ENCODE measurements at places on chromosomes 2 and 18.

GRCh38 chr2:231800493-231801091, 14.3 kb downstream of the COPS7B start:
- DNase-seq = no peak

GRCh38 chr2:106534471-106534870, 47.3 kb downstream of the CD8B2 start:
- DNase-seq = no peak

GRCh38 chr2:56015711-56016115, 92.1 kb upstream of the EFEMP1 start:
- no peak for DNase-seq

GRCh38 chr18:34746614-34747013, 36.5 kb downstream of the DTNA start:
- no peak for DNase-seq

GRCh38 chr2:171803757-171804156, 90.3 kb downstream of the SLC25A12 start:
- DNase-seq = no peak

GRCh38 chr2:200735061-200735460, 76.6 kb upstream of the BZW1 start:
- peak; percentile 77 for DNase-seq

DNA sequence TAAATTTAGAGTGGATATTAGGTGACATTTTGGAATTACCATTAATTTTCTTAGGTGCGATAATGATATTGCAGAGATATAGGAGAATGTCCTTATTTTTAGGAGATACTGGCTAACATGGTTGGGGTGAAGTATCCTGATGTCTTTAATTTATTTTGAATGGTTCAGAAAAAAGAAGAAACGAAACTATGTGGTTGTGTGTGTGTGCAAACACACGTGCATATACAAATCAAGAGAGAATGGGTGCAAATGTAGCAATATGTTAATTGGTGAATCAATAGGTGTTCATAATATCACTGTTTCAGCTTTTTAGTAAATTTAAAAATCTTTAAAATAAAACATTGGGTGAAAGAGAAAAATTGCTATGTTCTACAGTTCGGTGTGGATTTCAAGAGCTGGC, 140.9 kb downstream of the DIS3L2 start:
- no peak for DNase-seq

DNA sequence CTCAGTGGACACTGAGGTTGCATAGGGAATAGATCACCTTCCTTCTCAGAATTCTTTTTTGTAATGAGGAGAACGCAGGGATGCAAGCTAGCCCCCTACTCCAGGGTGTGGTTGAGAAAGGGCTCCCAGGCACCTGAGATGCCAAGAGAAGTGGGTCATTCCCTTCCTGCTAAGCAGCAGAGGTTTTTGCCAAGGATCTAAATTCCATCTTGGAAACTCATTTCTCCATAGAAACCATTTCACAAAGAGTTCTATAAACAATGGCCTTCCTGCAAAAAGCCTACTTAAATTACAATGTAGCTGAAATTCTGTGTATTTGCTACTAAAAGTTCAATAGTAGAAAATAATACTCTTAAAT, 3.7 kb upstream of the PPP3R1 start:
- DNase-seq = no peak

GRCh38 chr18:36321658-36322407, 24.3 kb downstream of the FHOD3 start:
- no peak for DNase-seq

GRCh38 chr2:11688222-11689069, 18.5 kb upstream of the NTSR2 start:
- no peak for DNase-seq

DNA sequence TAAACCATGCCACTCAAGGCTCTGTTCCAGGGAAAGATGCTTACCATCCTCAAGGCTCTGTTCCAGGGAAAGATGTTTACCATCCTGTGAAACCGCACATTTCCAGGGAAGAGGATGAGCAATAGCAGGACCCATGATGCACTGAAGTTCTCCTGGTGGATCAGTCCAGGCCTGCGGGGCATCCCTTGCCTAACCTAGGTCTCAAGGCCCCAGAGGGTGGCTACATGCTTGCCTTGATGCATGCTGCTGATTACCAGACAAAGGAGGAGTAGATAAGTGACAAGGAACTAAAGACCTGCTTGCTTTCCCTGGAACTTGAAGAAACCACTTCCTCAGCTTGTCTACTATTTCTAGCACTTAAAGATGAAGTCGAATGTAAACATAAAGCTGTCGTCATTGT, 111.0 kb upstream of the LINC00305 start:
- DNase-seq = no peak

- no peak for DNase-seq
These were observed 46.2 kb upstream of the SERPINE2 start for GRCh38 chr2:224085246-224085645.

DNA sequence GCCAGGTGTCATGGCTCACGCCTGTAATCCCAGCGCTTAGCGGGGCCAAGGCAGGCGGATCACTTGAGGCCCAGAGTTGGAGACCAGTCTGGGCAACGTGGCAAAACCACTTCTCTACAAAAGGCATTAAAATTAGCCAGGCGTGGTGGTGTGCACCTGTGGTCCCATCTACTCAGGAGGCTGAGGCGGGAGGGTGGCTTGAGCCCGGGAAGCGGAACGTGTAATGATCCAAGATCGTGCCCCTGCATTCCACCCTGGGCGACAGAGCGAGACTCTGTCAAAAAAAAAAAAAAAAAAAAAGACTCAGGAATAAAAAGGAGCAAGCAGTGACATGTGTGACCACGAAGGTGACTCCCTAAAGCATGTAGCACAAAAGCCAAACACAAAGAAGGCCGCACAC, 50.1 kb upstream of the SALL3 start:
- no peak for DNase-seq

- peak; percentile 15 for DNase-seq
These were observed 19.2 kb downstream of the E2F6 start for GRCh38 chr2:11446733-11447248.

DNA sequence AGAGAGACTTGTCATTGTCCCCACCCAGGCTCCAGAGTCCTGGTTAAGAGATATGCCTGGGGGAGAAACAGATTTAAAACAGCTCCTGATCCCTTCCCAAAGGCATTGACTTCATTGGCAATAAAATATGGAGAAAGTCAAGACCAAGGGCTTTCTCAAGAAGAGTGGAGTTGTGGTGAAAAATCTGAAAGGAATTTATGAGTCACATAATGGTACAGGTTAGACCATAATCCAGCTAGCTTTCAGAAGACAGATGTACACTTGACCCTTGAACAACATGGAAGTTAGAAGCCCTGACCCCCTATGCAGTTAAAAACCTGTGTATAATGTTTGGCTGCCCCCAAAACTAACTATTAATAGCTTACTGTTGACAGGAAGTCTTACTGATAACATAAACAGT, 599.1 kb upstream of the SOX11 start:
- DNase-seq = no peak

DNA sequence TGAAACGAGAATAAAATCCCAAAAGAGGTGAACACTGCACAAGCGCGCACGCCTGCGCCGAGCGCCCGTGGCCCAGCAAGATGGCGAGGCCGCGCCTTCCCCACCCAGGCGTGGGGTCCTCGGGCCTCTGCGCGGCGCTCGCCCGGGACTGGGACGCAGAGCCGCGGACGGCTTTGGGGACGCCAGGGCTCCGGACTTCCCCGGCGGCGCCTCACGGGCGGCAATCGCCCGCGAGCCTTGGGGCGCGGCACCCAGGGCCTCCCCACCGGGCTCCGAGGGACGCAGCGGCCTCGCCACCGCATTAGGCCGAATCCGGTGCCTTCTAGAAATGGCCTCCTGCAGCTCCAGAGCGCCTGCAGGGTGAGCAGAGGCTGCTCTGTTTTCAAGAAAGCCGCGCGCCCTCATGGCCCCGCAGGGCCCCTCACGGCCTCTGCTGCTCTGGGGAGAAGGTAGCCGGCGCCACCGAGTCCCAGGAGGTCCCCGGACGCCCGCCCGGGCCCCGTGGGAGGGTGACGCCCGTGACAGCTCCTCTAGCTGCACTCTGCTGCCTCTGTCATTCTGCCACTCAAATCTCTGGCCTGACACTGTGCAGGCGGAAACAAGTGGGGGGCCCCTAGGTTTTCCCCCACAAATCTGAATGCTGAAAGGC, 35.9 kb upstream of the POMC start:
- DNase-seq = peak; percentile 31

- DNase-seq = no peak
These were observed 43.1 kb downstream of the MYCN start for GRCh38 chr2:15983496-15983895.

GRCh38 chr2:235675678-235676535, 182.1 kb downstream of the AGAP1 start:
- DNase-seq = no peak

DNA sequence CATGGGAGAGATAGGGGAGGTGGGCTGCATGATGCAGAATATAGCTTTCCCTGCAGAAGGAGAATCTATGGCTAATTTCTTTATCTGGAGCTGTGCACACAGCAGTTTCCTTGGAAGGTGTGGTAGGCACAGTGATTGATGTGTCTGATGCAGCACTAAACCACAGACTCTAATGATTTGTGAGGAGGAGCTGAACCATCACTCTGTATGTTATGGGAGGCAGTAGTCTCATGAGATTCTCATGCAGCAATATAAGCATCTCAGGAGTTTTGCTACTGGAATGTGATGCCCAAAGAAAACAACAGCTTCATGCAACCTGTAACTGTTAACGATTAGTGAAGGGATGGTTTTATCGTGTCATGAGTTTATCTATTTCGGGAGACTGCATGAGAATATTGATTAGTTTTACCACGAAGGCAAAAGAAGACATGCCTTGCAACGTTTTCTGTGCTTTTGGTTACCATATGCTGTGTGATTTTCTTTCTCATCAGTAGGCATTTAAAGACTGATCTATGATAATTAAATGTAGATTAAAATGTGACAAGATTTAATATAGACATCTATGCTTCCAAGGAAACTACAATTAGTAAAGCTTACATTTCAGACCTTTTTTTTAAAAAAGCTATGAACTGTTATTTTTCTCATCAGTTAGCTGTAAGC, 286.8 kb downstream of the ARL6IP6 start:
- DNase-seq = no peak

DNA sequence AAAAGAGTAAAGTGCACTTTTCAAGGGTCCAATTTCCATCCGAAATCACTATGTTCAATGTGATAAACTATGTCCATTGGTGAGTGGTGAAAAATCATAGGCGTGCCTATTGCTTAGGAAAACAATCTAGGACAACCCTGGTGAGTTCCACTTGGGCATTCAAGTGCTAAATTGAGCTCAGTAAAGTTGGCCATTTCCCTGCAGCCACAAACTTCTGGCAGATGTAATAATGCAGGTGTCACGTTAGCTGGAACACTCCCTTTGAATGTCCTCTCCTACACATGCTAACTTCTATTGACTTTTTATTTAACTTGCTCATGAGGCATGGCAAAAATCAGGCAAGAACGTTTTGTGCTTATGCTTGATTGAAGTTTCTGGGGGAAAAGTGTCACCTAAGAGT, 67.1 kb downstream of the CPS1 start:
- no peak for DNase-seq
